ENCODE measurements at places on chromosomes 1 and 21.

- DNase-seq: no peak
Observed at GRCh38 chr1:160171354-160171753, 19.0 kb upstream of the CASQ1 start.

DNA sequence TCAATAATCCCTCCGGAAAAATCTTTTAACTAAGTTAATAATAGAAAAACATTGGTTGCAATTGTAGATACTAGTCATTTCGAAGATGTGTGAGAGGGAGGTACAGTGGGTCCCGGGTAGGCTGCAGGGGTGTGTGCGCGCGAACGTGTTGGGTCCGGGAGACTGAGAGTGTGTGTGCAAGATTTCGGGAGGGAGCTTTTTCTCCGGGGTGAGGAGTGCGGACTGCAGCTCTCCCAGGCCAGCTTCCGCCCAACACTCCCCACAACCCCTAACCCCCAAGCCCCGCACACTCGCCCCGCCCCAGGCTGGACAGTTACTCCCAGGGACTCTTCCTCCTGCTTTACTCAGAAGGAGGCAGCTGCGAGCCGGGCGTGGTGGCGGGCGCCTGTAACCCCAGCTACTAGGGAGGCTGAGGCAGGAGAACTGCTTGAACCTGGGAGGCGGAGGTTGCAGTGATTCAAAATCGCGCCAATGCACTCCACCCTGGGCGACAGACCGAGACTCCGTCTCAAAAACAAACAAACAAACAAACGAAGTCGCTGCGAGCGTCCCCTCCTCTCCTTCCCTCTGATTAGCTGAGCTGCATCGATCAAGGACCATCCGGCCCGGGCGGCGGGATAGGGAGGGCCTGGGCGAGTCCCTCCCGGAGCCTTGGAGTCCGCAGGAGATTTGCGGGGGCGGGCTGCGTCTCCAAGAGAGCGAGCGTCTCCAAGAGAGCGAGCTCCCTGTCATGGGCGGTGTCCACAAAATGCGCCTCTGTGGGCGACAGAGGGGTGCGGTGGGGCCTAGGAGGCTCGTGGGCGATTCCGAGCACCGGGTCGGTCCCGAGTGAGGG is 28.3 kb upstream of the PPM1J start:
- DNase-seq: peak; percentile 7

DNA sequence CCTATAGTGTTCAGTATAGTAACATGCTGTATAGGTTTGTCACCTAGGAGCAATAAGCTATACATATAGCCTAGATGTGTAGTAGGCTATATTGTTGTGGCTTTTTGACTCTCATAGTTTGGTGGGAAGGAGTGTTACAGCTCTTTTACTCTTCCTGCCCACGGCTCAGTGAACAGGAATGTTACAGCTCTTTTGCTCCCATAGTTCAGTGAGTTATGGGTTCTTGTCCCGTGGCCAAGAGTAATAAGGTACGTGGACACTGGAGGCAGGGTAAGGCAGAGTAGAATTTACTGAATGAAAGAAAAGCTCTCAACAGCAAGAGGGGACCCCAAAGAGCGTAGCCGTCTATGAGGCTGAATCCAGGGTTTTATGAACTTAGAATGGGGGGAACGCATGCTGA is 734.3 kb downstream of the ADGRL2 start:
- no peak for DNase-seq

GRCh38 chr1:41432481-41433280 is 51.8 kb downstream of the EDN2 start:
- DNase-seq: peak; percentile 91

DNA sequence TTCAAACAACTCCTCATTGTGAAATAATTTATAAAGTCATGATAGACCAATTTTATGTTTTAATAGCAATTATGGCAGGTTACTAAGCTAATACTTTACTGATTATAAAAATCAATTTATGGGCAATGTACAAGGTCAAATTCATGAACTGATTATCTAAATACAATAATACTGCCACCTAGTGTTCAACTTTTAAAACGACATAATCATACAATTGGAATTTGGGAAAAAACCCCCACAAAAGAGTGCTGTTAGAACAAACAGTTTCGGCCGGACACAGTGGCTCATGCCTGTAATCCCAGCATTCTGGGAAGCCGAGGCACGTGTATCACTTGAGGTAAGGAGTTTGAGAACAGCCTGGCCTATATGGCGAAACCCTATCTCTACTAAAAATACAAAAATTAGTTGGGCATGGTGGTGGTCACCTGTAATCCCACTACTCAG is 14.0 kb downstream of the GTF2B start:
- DNase-seq: no peak

- DNase-seq: no peak
Observed at GRCh38 chr1:45013551-45014209, 1.6 kb downstream of the UROD start.

- DNase-seq: no peak
Observed at GRCh38 chr1:219071209-219071608, 102.5 kb upstream of the LYPLAL1 start.

- DNase-seq: no peak
Observed at GRCh38 chr1:111182052-111182451, 18.4 kb downstream of the DENND2D start.

- DNase-seq: no peak
Observed at GRCh38 chr1:38444770-38445442, 398.3 kb upstream of the POU3F1 start.

- no peak for DNase-seq
Observed at GRCh38 chr1:112359961-112360767, 35.9 kb upstream of the CTTNBP2NL start.

DNA sequence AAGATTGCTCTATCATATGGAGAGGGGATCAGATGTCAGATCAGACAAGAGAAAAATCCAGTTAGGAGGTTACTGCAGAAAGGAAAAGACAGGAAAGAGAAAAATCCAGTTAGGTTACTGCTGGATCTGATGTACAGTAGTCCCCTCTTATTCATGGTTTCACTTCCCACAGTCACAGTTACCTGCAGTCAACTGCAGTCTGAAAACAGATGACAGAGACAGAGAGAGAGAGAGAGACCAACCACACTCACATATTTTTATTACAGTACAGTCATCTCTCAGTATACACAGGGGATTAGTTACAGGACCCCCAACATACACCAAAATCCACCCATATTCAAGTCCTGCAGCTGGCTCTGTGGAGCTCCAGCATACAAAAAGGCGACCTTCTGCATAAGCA is 29.3 kb downstream of the NUP133 start:
- DNase-seq: no peak

- no peak for DNase-seq
Observed at GRCh38 chr1:240230816-240231215, 139.1 kb downstream of the FMN2 start.

- no peak for DNase-seq
Observed at GRCh38 chr1:208058756-208059155, 147.8 kb upstream of the CD34 start.

- no peak for DNase-seq
Observed at GRCh38 chr1:200627575-200628222, 7.1 kb upstream of the KIF14 start.

DNA sequence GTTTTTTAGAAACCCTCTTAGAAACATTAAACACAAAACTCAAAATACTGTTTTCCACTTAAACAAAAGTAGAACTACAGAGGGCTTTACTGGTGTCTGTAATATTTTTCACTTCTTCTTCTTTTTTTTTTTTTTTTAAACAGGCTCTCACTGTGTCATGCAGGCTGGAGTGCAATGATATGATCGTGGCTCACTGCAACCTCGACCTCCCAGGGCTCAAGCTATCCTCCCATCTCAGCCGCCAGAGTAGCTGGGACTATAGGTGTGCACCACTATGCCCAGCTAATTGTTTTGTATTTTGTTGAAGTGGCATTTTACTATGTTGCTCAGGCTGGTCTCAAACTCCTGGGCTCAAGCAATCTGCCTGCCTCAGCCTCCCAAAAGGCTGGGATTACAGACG is 194.8 kb downstream of the DAB1 start:
- DNase-seq: no peak

- DNase-seq: no peak
Observed at GRCh38 chr21:33848249-33848953, 67.2 kb downstream of the ATP5PO start.

DNA sequence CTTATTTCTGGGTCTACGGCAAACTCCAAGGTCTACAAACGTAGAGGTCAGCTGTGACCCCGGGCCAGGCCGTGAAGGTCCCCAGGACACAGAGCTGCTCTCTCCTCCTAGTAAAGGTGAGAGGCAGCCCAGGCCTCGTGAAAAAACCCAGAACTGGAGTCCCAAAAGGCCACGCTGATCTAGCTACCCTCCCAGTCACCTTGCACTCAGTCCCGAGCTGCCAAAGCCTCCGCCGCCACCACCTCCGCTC is 125 bp downstream of the ATP5PF start:
- no peak for DNase-seq

GRCh38 chr1:61238359-61238665 is 156.0 kb downstream of the NFIA start:
- DNase-seq: no peak

GRCh38 chr1:55035904-55036303 is 3.4 kb upstream of the PCSK9 start:
- DNase-seq: no peak

GRCh38 chr1:223425550-223425949 is 32.3 kb downstream of the CCDC185 start:
- DNase-seq: no peak

GRCh38 chr1:20233394-20233793 is 47.1 kb upstream of the PLA2G2C start:
- DNase-seq: no peak

GRCh38 chr1:153475282-153475681 is 14.8 kb upstream of the S100A7 start:
- no peak for DNase-seq

DNA sequence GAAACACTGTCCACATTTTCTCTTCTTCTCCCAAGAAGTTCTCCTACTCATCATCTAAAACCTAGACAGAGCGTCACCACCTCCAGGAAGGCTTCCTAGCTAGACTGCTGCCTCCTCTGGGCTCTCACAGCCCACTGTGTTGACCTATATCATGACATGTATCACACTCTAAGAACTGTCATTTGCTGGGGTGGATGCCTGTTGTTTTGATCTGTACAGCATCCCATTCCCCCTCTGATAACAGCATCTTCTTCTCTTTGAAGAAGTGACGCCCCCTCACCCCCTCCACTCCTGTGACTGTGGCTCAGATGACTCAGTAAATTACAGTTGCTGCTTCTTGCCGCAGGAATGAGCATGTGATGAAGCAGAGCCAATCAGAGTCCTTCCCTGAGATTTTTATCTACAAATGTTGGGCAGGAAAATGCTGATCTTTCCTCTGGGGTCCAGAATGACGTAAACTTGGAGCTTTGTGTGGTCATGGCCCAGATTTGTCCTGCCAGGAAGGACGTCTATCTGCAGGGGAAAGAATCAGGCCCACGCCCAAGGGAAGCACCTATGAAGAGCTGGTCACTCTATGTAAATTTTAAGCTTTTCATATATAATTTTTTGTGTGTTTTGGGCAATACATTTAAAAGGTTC is 28.0 kb upstream of the FOXO6 start:
- peak; percentile 68 for DNase-seq

DNA sequence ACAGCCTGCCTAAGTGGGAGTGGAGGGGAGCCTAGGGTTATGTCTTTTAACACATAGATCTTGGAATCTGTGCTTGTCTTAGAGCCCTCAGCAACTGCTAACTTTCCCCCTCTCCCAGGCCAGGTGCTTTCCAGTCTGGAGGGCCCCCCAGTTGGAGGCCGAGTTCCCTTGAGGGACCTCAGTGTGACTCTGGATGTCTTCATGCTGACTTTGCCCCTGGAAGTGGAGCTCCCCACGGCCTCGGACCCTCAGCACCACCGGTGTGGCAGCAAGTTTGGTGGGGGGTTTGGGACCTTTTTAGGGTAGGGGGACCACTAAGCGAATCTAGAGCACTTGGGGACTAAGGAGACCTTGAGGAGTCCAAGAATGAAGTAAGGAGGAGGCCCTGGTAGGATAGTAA is 22.9 kb downstream of the HYI start:
- no peak for DNase-seq

DNA sequence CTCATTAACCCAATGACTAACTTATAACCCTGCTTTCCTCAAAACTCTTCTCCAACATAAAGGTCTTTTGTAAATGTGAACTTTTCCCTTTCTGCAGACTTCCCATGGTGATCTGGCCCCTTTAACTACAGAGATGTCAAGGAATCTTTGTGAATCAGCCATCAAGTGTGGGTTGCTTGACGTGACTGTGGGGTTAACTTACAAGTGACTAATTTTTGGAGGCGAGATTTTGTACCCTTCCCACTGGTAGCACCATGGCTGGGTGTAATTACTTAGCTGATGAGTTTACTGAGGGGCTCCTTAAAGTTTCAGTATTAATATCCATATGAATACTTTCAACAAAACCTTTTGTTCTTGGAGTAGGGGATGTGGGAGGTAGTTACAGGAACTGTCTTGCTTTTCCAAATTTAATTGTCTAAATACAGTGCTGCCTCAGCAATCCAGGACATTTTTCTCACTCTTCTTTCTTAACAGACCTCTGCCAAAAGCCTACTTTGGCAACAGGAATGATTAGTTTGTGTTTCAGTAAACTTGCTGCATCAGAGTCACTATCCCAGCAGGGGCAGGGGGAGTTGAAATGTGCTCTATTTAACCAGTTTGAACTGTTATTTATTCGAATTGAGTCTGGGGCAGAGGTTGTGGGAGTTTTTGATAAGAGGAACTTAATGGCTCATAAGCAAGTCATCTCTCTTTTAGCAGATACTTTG is 217.3 kb upstream of the FGGY start:
- DNase-seq: peak; percentile 5

- DNase-seq: no peak
Observed at GRCh38 chr1:247496581-247497285, 38.8 kb upstream of the OR2B11 start.

DNA sequence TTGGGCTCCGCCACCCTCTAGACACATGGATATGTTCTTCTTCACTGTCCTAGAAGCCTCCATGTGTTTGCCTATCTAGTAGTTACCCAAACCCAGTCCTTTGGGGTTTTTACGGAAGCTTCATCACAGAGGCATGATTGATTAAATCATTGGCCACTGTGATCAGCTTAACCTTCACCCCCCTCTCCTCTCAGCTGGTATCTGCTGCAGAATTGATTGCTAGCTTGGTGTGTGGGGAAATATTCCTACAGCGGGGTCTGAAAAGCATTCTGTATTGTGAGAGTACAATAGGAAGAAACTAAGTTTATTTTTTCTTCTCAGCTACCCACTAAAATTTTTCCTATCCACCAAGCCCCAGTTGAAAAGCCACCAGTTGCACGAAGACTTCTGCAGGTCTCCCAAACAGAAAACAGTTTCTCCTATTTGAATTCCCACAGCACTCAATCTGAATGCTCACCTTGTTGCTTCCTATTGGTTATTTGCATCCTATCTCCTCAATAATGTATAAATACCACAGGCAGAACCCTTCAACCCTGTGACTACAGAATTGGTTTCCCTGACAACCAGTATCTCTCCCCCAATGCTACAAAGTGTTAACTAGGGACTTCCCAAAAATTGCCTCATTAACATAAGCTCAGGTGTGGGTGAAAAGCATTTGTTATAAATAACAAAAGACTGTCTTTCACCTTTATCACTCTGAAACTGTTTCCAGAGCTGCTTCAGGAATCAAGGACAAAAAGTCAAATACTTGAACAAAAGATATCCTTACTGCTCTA is 9.3 kb upstream of the VANGL1 start:
- DNase-seq: no peak

- no peak for DNase-seq
Observed at GRCh38 chr1:165169028-165169427, 187.5 kb downstream of the LMX1A start.

All from activated CD8-positive, alpha-beta T cell treated with anti-CD3 and anti-CD28 coated beads for 36 hours (primary cell).